ENCODE measurements at places on chromosomes 3 and 15. TPM values are rescaled to one million over a fixed set of nuclear protein-coding genes. Genes with fewer than 3 reads are reported as not detected.

NR1I2 gene
- total RNA-seq: 0.03 TPM

GOLGA8O gene
- total RNA-seq: not detected

IL12A gene
- 18.8 TPM for total RNA-seq

HRH1 gene
- 16.7 TPM for total RNA-seq

SLC12A1 gene
- not detected for total RNA-seq

- no peak for DNase-seq
Measured at GRCh38 chr3:32089476-32089875, 16.9 kb upstream of the GPD1L start.

- no peak for DNase-seq
Measured at GRCh38 chr15:89023311-89023961, 64.8 kb upstream of the ABHD2 start.

DNA sequence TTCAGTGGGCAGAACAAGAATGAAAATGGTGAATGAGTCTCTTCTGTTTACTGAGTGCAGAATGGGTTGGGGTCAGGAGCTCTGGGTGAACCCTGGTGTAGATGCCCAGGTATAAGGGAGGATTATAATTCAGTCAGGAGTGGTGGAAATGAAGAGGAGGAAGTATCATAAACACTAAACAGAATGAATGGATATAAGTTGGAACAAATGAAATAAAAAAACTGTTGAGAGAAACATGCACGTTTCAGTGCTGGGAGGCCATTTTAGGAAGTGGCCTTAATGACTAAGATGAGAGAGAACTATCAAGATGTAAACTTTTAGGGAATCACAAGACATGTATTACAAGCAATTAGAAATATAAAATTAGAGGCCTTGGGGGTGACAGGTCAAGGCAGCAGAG is 32.8 kb upstream of the LEKR1 start:
- no peak for DNase-seq

DNA sequence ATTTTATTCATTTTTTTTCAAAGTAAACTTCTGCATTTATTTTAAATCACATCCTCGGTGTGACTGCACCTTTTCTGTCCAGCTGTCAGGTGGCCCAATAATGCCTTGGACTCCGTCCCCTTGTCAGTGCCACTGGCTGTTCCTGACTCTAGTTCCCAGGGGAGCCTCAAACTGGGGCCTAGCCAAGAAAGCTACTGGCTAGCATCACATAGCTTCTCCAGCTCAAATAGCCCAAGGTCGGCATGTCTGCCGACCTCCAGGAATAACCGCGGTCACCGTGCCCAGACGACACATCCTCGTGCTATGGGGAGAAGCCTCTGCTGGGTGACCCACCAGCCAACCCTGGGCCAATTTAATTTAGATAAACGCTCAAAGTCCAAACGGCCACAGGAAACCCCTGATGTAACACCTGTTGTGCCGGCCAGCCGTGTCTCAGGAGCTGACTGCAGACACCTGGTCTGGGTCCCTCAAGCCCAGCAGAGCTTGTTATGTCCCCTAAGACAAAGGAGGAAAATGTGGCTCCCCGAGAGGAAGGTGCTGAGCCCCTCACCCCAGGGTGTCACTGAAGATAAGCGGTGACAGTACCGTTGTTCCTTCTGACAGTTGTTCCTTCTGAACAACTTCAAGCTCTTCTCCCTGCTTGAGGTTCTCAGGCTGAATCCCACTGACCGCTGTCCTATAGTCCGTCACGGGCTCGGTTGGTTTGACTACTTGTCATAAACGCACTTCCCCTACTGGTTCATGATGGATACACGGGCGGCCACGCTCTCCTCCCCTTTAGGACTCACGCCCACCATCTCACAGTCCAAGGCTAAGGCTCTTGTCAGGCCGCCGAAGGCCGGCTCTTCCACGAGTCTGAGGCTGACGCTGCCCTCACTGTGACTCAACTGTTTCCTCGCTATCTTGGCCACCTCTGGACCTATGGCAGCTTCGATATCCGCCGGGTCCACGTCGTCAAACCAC is 126.2 kb downstream of the KLF13 start:
- DNase-seq: no peak

- peak; percentile 79 for DNase-seq
Measured at GRCh38 chr15:52652984-52653383, 26.2 kb downstream of the ATOSA start.

GRCh38 chr15:92468991-92469390 is 75.3 kb downstream of the ST8SIA2 start:
- no peak for DNase-seq
